ENCODE measurements at places on chromosomes 6 and 20.

DNA sequence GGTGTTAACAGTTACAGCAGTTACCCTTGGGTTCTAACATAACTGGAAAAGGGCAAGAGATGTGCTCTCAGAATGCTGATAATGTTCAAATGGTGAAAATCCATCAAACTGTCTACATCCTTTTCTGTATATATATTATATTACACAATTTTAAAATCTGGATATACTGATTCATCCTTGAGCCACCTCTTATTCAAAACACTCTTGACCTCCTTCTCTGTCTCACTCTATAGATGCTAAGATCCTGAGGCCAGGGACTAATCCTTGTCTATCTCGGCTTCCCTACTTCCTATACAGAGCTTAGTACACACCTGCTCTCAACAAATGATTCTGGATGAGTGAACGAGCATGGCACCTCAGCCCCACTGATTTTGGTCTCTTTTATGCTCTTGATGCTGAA lies 47.3 kb downstream of the HIVEP2 start:
- no peak for DNase-seq

- peak; percentile 37 for DNase-seq
Measured at GRCh38 chr20:56359212-56360132, 698 bp downstream of the FAM210B start.

DNA sequence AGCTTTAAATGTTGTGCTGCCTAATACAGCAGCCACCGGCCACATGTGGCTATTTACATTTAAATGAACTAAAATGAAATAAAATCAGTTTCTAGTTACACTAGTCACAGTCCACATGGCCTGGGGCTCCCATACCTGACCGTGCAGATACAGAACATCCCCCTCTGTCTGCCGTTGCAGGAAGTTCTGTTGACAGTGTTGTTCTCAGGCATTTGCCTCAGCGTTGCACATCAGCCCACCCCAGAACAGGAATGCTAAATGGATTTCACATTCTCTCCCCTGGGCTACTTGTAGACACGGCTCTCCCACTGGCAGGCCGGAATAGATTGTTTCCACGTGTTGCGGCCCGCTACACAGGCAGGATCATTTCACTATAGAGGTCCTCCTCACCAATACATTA lies 26.3 kb downstream of the JAG1 start:
- DNase-seq, result peak; percentile 58

GRCh38 chr6:163712981-163713380 lies 298.5 kb downstream of the QKI start:
- no peak for DNase-seq

- DNase-seq, result no peak
Measured at GRCh38 chr6:145047891-145048290, 687.4 kb downstream of the EPM2A start.

- DNase-seq, result no peak
Measured at GRCh38 chr6:56459030-56459805, 183.5 kb downstream of the DST start.

DNA sequence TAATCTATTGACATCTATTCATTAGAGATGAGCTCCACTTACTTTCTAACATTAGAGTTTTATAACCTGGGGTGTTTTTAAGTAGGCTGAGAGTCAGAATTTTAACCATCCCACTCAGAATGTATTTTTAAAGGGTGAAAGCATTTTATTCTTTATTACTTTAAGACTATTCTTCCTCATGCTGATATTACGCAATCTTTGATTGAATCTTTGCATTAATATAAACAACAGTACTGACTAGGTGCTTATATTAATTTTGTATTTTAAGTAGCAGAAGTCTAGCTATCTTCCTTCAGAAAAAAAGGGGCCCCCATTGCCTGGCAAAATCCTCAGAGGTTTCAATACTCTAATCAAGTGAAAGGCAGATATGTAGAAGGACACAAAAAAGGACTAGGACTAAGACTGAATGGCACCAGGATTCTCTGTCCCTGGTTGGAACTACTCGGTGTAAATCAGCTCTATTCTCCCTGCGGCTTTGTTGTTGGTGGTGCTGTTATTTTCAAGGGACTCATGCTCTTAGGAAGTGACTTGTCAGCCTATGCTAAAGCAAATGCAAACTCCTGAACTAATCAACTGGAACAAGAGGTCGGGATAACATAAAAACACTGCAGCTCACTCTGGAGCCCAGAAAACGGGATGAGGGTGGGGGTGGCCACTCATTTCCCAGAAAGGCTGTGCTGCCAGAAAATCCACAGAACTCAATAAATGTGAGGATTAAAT lies 1324.4 kb downstream of the GRIK2 start:
- DNase-seq, result peak; percentile 28

- DNase-seq, result no peak
Measured at GRCh38 chr6:155213611-155214372, 50.0 kb upstream of the CLDN20 start.

DNA sequence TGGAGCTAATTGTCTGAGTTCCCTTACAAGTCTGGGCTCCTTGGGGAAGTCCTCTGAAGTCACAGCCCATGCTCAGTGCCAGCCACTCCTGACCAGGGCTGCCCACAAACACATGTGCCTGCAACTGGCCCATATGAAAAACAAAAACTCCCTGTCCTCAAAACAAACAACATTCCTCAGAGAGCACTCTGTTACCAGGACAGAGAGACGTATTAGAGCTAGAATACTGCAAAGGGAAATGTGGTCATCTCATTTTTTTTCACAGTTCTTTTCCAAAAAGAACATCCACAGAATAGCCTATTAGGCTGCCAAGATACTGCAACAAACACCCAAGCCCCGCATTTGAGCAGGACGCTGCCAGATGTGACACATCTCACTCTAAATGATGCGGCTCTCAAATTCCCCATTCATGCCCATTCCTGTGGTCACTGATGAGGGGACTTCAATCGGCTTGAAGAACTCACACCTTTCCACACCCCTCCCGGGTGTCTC lies 71.1 kb downstream of the SLC22A23 start:
- no peak for DNase-seq

DNA sequence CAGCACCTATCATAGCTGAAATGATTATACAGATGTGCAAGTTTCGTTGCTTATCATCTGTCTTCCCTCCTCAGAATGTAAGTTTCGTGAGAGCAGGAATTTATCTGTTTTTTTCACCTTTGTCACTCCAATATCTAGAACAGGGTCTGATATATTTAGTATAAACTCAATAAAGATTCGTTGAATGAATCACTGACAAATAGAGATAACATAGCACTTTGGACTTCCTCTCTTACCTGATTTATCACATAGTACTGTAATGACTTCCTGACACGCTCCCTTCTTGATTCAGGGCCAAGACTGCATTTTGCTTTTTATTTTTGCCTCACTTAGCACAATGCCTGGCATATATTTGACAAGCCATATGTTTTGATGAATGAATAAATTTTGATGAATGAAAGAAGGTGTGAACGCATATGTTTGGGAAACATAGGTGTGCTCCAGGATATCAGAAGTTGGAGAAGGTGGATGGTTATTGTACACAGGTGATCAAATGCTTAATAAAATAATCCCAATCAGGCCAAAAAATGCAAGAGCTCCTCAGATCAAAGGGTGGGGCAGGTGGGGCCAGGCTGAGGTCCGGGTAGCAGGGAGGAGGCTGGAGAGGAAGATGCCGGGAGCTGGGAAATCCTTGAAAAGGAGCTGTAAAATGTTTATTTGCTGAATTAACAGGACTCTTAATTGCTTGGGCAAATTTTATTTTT lies 33.0 kb downstream of the PIM1 start:
- no peak for DNase-seq

- DNase-seq, result no peak
Measured at GRCh38 chr6:147509891-147510290, 1.4 kb downstream of the SAMD5 start.

Data from BE2C (cell line).